Hypothalamus (tissue), 51 donors: ENCODE measurements at places on chromosomes 1 and 21.
A peak's percentile ranks its signal among the peaks of the same experiment; 100 is the strongest.

DNA sequence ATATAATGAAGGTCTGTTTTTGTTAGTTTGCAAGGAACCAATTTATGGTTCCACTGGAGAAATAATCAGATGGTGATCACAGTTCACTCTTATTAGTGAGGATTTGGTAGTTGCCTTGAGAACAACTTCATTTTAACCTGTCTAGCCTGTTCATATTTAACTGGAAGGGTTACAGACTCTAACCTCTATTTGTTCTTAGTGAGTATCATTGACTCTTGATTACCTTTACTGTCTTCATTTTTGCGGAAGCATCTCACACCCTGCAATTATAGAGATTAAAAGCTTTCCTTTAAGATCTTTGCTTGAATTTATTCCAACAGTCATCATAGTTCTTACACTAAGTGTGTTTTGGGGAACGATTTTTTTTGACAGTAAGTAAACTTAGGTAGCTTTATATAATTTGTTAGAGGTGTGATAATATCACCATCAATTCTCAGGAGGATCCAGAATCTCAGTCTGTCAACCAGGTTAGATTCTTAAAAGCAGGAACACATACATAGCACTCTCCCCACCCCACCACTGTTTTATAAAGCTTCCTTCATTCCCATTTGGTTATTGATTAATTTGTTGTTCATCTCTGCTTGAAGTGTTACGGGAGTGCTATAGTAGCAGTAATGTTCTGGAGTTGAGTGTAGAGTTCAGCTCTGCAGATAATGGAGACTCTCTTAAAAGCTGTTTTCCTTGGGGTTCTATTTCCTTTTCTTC is 30.1 kb downstream of the B3GALT2 start:
- no peak for DNase-seq

DNA sequence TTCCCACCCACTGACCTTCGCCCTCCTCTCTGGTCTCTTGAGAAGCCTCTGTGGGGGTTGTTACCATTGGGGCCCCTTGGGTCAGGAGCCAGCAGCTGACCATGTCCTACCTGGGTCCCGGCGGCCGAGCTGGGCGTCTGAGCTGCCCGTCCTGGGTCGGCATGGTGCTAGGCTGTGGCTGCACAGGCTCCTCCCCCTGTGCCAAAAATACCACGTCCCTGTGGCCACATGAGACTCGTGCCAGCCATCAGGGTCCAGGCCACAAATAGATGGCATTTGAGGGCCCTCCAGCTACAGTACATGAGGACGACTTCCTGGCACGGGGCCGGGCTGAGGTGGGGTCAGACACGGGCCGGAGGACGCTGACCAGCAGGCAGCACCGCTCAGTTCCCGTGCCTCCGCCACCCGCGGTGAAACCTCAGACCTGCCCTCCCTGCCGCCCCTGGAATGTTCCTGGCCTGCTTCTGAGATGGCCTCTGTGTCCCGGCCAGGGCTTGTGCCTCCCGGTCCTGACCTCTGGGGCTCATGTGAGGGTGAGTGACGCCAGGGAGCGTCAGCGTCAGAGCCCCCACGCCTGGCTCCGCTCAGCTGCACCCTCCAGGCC is at the start of gene PERM1:
Gene PERM1 (minus strand): TSS at position 139 of the 604 bp plus-strand sequence. CDS start 1,064 bp downstream, outside the sequence.
- DNase-seq: no peak

DNA sequence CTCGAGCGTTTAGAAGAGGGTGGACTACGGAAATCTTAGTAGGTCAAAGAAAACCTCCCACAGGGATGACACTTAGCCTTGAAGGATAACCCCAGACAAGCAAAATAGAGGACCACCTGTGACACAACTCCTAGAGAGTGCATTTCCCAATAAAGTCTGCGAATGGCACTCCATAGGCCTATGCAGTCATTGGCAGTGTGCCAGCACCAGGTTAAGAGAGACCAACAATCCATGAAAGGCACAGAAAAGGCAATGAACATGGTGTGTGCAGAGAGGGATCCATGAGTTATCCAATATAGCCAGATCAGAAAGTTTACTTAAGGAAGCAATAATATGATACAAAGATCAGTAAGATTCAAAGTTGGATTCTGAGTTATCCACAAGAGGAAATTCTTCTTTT is 45.2 kb upstream of the FMO2 start:
- DNase-seq: no peak

- no peak for DNase-seq
These were observed 375.4 kb downstream of the COL11A1 start for GRCh38 chr1:102732927-102733326.

- no peak for DNase-seq
These were observed 245.0 kb upstream of the OLFM3 start for GRCh38 chr1:102241431-102242338.

GRCh38 chr1:7659514-7659913 is 111.6 kb upstream of the VAMP3 start:
- no peak for DNase-seq

DNA sequence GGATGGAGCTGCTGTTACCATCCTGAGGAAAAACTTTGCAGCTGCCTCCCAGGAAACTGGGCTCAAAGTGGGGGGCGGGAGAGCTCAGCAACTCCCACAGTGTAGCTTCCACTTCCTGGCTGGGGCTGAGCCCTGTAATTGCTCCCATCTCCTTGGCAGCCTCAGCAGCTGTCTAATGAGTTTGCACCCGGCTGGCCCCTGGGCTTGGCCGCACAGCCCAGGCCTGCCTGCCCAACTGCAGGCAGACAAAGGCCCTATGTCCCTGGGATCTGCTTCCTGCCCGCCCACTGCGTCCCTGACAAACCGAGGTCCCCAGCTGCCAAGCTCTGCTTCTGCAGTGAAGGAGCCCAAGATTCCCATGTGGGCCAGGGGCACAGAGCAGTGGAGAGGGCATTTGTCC is 30.1 kb downstream of the EDN2 start:
- peak; percentile 83 for DNase-seq

GRCh38 chr21:34524646-34525601 is 12.9 kb upstream of the KCNE1 start:
- no peak for DNase-seq

DNA sequence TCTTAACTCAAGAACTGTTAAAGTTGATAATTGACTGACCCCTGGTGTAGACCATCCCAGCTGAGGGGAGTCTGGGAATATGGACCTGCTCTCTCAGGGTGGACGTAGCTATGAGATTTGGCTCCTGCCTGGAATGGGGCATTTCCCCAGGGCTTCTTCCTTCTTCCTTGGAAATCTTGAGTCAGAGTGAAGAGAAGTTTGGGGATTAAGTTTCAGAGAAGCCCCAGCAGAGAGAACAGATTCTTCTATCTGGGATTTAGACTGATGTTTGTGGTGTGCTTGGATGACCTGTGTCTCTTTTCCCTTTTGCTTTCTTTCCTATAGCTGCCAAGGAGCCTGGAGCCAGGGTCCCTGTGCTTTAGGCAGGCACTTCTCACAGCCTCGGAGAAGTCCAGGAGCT is 13.2 kb downstream of the AKR1A1 start:
- DNase-seq: no peak

DNA sequence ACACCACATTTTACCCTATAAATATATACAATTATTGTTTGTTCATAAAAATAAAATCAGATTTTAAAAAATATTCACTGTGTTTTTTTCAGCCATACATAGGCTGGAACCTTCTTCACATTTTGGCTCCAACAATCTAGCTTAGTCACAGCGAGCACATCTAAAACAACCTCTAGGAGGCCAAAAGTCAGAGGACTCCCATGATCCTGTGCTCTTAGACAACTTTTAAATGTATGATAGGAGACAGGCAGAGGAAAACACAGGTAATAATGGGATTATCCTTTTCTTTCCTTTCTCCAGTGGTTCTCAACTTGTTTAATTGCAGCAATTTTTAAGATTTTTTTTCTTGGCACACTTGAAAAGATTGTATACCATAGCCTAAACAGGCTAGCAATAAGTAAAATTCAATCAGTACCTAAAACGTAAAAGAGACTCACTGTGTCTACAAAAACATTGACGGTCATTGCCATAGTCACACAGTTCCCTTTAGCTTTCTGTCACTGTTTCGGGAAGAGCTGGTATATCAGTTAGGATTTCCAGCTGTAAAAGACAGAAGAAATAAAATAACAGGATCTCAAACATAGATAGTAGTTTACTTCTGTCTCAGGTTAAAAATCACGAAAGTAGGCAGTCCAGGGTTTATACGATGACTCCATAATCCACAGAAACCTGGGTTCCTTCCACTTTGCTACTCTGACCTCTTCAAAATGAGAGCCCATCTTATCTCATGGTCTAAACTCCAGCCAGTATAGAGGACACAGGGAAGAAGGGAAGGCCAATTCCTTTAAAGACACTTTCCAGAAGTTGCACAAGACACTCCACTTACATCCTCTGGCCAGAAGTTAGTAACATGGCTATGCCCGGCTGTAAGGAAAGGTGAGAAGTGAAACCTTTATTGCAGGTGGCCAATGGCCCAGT is 39.2 kb upstream of the CR1L start:
- DNase-seq: no peak
